IMR-90 (cell line): ENCODE measurements at places on chromosomes 6 and 20. TPM values are rescaled to one million over a fixed set of nuclear protein-coding genes. Genes with fewer than 3 reads are reported as not detected.

MCUR1 gene
- polyA plus RNA-seq, result 6.0 and 6.5 TPM in 2 replicates

NMBR gene
- polyA plus RNA-seq, result not detected in 2 replicates

HLA-DQB1 gene
- polyA plus RNA-seq, result not detected in 2 replicates

SIRPA gene
- 37.2 and 40.2 TPM in 2 replicates for polyA plus RNA-seq

SLC35F1 gene
- polyA plus RNA-seq, result not detected in 2 replicates

KCNQ5 gene
- 0.75 and 1.1 TPM in 2 replicates for polyA plus RNA-seq

PSORS1C2 gene
- polyA plus RNA-seq, result not detected in 2 replicates

SLC12A5 gene
- 2.2 and 3.4 TPM in 2 replicates for polyA plus RNA-seq

DOP1A gene
- polyA plus RNA-seq, result 4.2 and 6.0 TPM in 2 replicates

NKX2-2 gene
- polyA plus RNA-seq, result not detected in 2 replicates

DNA sequence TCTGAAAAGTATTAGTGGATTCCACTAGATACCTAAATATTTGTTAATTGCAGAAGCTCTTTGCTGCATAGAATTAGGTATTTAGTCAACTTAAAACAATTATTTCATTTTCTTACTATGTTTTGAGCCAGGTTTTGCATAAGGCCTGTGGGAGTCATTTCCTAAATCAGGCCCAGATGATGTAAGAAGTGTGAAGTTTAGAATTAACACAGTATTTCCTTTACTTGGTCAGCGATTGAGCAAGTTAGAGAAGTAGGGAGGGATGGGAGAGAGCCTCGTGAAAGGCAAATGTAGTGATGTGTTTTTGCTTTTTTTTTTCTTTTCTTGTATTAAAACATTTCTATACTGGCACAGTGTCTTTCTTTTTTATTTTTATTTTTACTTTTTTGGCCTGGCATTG is 711.1 kb downstream of the HDGFL1 start:
- no peaks in the 10 kb centered on the region for H3K4me1 ChIP-seq
- H3K36me3 ChIP-seq, result no peaks in the 10 kb centered on the region
- no peak overlapping the region for H3K4me3 ChIP-seq
- DNase-seq, result no peak
- H3K27ac ChIP-seq, result no peak overlapping the region
- no peaks in the 10 kb centered on the region for H3K27me3 ChIP-seq

DNA sequence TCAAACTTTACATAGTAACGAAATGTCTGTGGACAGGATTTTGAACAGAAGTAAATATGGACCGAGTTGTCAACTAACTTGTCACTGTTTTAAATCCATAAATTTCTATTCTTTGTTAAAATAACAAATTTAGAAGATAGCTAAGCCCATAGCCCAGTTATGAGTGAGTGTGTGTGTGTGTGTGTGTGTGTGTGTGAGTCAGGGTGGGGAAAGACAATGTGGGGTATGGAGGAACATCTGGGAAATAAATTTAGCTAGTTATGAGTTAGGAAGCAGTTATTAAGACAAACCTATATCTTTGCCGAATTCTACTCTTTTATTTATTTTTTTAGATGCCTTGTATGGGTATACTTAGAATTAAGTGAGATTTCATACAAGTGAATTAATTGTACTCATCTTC is 9.0 kb downstream of the TPBG start:
- H3K36me3 ChIP-seq, result no peaks in the 10 kb centered on the region; the same call in 1 of the 2 replicates
- peaks cover 11% of the 10 kb centered on the region for H3K4me1 ChIP-seq
- DNase-seq, result no peak
- H3K27me3 ChIP-seq, result no peaks in the 10 kb centered on the region
- H3K4me3 ChIP-seq, result no peak overlapping the region

GRCh38 chr20:52033313-52033712 is 158.3 kb downstream of the ZFP64 start:
- peaks cover 17% of the 10 kb centered on the region for H3K4me1 ChIP-seq
- H3K4me3 ChIP-seq, result no peak overlapping the region
- no peaks in the 10 kb centered on the region for H3K36me3 ChIP-seq
- H3K27ac ChIP-seq, result peak overlapping the region; percentile 17; the same call in 1 of the 2 replicates
- peak; percentile 38 for DNase-seq

GRCh38 chr20:53539516-53539915 is 54.1 kb downstream of the ZNF217 start:
- peaks cover 2% of the 10 kb centered on the region; the same call in 1 of the 2 replicates for H3K27me3 ChIP-seq
- no peak overlapping the region for H3K27ac ChIP-seq
- no peaks in the 10 kb centered on the region for H3K36me3 ChIP-seq
- no peak for DNase-seq
- no peaks in the 10 kb centered on the region for H3K4me1 ChIP-seq
- H3K4me3 ChIP-seq, result no peak overlapping the region

DNA sequence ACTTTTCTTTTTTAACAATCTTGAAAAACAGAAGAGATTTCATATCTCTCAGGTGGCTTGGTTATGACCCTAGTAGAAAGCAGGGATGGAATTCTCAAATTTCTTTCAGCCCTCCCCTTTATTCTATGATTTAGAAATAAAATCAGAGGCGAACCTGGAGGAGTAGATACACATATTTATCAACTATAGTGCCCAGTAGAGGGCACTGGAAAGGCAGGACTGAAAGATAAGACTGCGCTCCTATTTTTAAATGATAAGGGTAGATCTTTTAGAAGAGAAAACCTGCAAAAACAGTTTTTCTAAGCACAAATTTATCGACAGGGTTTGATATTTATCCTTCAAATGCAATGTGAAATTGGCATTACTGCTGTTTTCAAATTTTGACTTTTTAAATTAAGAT is 1296.6 kb downstream of the EPHA7 start:
- H3K27ac ChIP-seq, result no peak overlapping the region
- H3K4me1 ChIP-seq, result no peaks in the 10 kb centered on the region
- no peaks in the 10 kb centered on the region for H3K36me3 ChIP-seq
- peak; percentile 1 for DNase-seq
- H3K27me3 ChIP-seq, result no peaks in the 10 kb centered on the region
- H3K4me3 ChIP-seq, result no peak overlapping the region

- H3K4me3 ChIP-seq, result no peak overlapping the region
- no peak overlapping the region for H3K27ac ChIP-seq
- DNase-seq, result no peak
- H3K36me3 ChIP-seq, result no peaks in the 10 kb centered on the region
- H3K4me1 ChIP-seq, result no peaks in the 10 kb centered on the region
- peaks cover 17% of the 10 kb centered on the region; the same call in 1 of the 2 replicates for H3K27me3 ChIP-seq
These were observed 5.4 kb downstream of the TGM3 start for GRCh38 chr20:2301164-2301622.

DNA sequence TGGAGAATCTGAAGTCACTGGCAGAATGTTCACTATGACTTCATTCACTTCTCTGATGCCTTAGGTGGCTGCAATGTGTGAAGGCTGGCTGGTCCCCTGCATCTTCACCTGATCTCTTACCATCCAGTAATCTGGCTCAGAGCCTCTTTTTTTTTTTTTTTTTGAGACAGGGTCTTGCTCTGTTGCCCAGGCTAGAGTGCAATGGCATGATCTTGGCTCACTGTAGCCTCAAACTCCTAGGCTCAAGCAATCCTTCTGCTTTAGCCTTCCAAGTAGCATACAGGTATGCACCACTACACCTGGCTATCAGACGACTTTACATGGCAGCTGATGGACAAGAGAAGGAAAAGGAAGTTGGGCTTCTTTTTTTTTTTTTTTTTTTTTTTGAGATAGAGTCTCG is 25.8 kb upstream of the JARID2 start:
- DNase-seq, result no peak
- H3K36me3 ChIP-seq, result no peaks in the 10 kb centered on the region
- no peak overlapping the region for H3K27ac ChIP-seq
- H3K4me1 ChIP-seq, result no peaks in the 10 kb centered on the region; the same call in 1 of the 2 replicates

DNA sequence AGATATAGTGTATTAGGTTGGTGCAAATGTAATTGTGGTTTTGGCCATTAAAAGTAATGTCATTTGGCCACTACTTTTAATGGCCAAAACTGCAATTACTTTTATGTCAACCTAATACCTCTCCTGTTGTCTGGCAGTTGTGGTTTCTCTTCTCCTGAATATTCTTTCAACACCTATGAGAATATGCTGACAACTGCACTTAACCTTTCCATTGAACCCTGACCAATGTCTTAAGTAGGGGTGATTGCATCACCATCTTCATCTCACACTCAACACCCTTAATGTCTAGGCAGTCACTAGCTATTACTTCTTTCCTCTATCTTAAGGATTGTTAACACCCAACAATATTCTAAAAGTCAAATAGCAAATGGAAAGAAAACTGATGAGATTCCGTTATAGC is 200.5 kb upstream of the HSF2 start:
- DNase-seq, result no peak
- no peak overlapping the region for H3K27ac ChIP-seq
- no peak overlapping the region for H3K4me3 ChIP-seq
- no peaks in the 10 kb centered on the region for H3K4me1 ChIP-seq

- no peaks in the 10 kb centered on the region for H3K36me3 ChIP-seq
- no peak overlapping the region for H3K27ac ChIP-seq
- H3K27me3 ChIP-seq, result no peaks in the 10 kb centered on the region
These were observed 58.4 kb upstream of the TOP1 start for GRCh38 chr20:40970218-40970617.

DNA sequence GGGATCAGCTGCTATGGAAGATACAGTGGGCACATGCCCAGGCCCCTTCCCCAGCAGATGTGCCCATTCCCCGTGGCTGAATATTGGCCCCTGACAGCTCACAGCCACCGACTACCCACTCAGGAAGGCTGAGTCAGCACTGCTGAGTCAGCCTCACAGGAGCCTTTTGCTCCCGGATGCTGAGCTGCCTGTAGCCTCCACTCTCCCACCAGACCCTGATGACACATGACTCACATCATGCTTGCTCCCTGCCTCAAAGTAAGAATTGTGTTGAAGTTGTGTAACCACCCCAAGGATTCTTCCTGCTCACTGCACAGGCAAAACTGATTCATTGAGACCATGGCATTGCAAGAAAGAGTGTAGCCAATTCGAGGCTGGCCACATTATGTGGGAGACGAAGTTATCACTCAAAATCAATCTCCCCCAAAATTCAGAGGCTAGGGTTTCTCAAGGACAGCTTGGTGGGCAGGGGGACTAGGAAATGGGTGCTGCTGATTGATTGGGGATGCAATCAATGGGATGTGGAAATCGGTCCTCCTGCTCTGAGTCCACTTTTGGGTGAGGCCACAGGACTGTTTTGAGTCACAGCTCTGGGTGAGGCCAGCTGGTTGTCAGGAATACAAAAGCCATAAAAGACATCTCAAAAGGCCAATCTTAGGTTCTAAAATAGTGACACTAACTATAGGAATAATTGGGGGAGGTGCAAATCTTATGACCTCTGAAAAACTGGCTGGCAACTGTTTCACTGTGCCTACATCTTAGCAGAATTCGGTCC is 556.6 kb upstream of the CDH4 start:
- no peaks in the 10 kb centered on the region for H3K4me1 ChIP-seq
- H3K4me3 ChIP-seq, result no peak overlapping the region
- H3K27ac ChIP-seq, result no peak overlapping the region
- H3K27me3 ChIP-seq, result no peaks in the 10 kb centered on the region
- H3K36me3 ChIP-seq, result no peaks in the 10 kb centered on the region

DNA sequence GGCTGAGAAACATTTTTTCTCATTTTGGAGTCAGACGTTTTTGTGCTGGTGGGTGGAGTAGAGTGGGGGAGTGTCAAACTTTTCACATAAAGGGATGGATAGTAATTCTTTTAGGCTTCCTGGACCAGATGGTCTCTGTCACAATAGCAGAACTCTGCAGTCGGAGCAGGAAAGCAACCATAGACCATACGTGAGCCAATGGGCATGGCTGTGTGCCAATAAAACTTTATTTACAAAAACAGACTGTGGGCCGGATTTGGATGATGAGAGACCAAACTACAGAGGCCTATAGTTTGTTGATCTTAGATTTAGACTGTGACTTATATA is 70.8 kb upstream of the SLC22A23 start:
- no peak overlapping the region for H3K27ac ChIP-seq
- DNase-seq, result peak; percentile 5
- peaks cover 6% of the 10 kb centered on the region for H3K4me1 ChIP-seq
- H3K36me3 ChIP-seq, result no peaks in the 10 kb centered on the region
- no peak overlapping the region for H3K4me3 ChIP-seq

DNA sequence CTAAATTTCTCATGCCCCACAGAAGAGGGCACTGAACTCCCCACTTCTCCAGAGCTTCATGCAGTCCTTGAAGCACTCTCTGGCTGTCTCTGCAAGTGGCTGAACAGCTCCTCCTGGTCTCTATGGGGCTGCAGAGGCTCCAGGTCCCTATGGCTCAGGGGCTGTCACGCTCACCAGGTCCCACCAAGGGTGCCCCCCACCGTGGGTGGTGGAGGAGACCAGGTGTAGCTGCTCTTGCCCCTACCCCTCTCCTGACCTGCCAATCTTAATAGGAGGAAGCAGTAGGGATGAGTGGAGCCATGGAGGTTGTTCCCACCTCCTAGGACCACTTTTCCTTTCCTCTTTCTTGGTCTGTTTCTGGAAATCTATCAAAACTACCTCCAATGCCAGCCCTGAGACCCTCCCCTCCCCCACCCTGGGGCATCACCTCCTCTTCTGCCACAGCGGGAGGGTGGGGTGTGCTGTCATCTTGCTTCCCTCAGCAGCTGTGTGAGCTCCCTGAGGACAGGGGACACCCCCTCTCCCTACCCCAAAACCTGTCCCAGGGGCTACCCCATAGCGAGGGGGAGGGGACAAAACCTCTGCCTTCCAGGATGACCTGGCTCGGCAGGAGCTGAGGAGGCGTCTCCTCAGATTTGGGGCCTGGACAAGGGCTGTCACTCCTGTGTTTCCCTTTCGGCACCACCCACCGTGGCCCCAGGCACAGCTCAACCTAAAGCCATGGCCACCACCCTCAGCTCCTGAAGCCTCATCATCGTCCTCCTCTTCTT is 12.0 kb upstream of the RAET1E start:
- DNase-seq, result no peak
- no peak overlapping the region for H3K27ac ChIP-seq
- H3K27me3 ChIP-seq, result peaks cover 20% of the 10 kb centered on the region
- no peak overlapping the region for H3K4me3 ChIP-seq

DNA sequence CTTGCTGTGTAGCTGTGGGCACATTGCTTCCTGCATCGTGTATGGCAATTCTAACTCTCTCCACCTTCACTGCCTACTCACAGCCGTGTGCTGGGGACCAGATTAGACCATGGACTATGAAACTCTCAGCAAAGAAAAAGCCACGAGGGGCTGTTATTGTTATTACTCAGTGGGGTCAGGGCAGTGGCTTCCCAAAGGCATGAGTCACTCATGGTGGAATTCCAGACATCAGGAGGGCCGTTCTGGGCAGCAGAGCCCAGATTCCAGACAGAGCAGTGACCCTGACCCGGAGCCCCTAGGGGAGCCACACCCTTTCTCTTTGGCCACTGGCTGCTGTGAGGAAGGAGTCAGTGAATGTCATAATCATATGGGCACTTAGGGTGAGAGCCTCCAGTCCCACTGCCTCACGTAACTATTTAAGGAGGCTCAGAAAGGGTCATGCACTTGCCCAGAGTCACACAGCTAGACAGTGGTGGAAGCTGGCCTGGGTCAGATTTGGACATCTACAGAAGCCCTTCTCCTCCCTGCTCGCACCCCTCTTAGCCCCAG is 22.2 kb upstream of the CCN5 start:
- DNase-seq, result peak; percentile 93
- no peaks in the 10 kb centered on the region for H3K36me3 ChIP-seq
- peak overlapping the region; percentile 66 for H3K27ac ChIP-seq
- H3K27me3 ChIP-seq, result peaks cover 2% of the 10 kb centered on the region; the same call in 1 of the 2 replicates
